ENCODE measurements at places on chromosomes 7 and 10.

GRCh38 chr10:124357561-124357885, 61.2 kb downstream of the OAT start:
- no peak for DNase-seq

- DNase-seq, result no peak
Observed at GRCh38 chr10:4685491-4685890, 140.5 kb upstream of the AKR1E2 start.

- DNase-seq, result no peak
Observed at GRCh38 chr10:36351159-36351558, 709.1 kb upstream of the FZD8 start.

DNA sequence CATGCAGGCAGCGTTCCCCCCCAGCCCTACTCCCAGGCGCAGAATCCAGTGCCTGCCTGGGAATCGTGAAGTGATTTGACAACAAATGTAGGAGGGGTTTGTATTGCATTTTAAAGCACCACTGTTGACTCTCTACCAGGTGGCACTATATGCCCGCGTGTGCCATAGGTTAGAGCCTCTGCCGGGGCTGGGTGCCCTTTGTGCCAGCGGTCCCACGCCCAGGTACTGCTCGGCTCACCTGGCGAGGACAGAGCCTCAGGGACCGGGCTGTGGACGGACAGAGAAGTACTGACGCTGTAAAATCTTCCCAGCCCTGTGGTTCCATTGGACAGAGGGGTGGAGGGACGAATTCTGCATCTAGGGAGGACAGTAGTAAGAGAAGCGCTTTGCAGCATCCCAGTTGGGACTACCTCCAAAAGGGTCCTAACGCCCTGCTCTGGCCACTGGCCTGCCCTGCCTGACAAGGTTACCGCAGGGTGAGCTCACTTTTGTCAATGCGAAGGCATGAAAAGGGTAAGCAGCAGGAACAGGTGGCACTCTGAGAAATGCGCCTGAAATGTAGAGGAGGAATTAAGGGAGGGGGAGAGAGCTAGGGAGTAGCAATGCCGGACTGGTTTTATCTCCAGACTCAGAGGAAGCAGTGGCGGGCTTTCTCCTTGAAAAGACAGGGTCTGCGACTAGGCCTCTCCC, 788 bp upstream of the CACNA2D1 start:
- DNase-seq, result no peak

DNA sequence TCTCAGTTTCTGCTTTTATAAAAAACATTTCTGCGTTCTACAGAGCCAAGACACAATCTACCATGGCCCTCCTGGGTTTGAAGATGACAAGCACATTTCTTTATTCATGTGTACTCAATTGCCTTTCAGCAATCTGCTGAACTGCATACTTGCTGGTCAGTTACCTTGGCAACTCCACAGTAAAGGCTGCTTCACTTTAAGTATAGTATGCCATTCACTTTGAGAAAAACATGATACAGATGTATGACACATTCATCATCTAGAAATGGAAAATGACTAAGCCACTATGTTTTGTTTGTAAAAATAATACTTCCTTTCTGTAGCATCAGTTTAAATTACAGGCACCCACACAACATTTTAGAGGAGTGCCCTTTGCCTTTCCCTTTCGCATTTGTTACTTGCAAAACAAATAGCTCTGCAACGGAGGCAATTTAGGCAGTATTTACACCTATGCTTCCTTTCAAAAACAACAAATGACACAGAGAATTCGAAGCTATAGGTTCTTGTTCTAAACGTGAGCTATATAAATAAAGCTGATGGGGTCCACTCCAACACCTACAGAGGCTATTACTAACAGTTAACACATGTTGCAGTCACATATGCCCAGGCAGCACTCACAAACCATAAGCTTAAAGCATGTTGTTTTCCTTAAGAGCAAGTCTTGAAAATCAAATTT, 23.5 kb downstream of the SGCE start:
- DNase-seq, result peak; percentile 56

DNA sequence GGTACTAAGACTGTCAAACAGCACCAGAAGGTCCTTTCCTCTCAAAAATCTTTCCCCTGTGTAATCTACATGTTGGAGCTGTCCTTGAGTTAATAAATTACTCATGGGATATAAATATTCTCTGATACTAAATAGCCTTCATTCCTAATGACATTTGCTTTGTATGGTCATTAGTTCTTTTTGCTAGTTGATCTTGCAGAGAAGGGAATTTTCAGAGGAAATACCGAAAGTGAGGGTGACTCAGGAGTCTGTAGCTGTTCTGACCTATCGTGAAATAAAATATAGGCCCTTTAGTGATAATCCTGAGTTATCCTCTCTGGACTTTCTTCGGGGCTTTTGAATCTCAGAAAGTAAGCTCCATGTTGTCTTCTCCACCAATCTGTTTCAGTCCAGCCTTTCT, 19.4 kb upstream of the CLDN12 start:
- DNase-seq, result no peak

DNA sequence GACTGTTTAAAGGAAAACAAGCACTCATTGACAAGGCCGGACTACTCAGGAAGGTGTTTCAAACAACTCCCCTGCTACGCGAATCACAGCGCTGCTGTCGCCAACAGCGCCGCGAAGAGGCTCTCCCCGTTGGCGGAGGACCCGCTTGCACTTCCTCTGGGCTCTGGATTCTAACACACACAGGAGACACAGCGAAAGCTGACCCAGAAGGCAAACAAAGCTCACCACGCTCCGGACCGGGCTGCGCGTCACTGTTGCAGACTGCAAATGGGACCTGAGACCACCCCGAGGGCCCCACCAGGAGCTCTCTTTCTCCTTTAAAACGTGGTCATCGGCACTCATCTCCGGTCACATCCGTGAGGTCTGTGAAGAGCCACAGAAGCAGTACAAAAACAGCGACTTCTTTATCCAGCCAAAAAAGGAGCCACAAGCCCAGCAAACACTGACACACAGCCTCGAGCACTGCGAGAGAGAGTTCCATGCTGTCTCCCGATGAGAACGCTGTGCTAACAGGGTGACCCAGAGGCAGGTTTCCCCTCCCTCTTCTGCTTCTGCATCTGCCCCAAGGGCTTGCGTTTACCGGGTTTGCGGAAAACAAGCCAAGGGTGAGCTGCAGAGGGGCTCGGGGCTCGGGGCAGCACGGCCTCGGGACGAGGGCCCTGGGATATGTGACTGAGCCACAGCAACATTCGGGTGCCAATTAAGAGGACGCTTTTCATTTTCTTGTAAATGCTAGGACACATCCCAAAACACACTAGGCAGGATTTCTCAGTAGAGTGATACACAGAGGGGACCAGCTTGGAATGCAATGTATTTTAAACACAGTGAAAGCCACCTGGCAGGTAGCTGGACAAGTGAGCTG, 41.3 kb downstream of the AMZ1 start:
- DNase-seq, result no peak

GRCh38 chr7:91191771-91192170, 72.5 kb upstream of the FZD1 start:
- no peak for DNase-seq

DNA sequence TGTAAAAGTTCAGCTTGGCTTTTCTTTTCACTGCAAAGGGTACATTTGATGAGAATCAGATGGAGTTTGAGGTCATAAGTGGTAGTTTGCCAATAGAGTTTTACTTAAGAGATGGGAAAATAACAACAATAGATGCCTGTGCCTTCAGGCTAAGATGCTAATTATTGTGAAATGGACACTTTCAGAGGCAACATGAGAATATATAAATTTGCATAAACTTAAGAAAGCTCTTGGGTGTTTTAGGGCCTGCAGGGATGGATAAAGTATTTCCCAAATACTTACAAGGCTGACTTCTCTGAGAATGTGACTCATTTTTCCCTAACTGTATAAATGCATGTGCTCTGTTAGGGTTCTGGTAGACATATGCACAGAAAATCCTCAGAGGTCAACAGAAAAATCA, 200.3 kb upstream of the SVIL start:
- no peak for DNase-seq

DNA sequence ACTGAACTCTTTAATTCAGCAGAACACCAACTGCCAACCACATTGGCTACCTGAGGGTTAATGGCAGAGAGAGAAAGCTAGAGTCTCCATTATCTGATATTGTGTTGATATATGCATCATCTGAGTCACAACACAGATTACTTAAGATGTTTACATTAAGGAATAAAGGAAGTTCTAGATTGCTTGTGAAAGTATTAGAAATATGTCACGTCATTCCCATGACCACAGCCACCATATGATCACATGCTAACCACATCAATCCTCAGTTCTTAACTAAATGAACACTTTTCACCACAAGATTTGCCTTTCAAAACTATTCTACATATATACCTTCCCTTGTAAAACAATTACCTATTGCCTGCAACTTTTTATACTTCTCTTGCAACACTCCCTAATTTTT, 337.9 kb downstream of the FGFR2 start:
- no peak for DNase-seq

DNA sequence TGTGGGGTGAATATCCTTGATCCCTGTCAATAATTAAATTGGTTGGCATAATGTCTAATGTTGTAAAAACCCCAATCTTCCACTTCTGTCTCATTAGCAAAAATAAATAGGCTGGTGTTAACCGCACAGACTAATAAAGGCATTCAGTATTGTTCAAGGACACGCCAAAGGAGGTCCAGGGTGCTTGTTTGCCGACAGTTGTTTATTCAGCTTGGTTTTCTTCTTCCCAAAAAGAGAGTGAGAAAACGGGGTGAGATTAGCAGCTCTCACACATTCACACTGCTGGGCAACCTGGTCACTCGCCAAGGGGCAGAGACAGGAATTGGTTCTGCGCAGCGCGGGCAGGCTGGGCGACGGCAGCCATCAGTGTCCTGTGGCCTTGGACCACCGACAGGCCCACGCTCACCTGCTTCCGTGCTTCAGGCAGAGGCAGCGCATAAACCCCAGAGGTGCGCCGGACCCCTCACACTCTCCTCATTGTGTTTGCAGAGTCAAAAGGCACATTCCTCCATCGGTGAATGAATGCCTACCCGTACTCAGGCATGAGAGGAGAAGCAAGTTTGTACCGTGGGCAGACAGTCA, 26.2 kb upstream of the LMBR1 start:
- DNase-seq, result no peak

- no peak for DNase-seq
Observed at GRCh38 chr7:136446751-136447150, 421.7 kb upstream of the CHRM2 start.

DNA sequence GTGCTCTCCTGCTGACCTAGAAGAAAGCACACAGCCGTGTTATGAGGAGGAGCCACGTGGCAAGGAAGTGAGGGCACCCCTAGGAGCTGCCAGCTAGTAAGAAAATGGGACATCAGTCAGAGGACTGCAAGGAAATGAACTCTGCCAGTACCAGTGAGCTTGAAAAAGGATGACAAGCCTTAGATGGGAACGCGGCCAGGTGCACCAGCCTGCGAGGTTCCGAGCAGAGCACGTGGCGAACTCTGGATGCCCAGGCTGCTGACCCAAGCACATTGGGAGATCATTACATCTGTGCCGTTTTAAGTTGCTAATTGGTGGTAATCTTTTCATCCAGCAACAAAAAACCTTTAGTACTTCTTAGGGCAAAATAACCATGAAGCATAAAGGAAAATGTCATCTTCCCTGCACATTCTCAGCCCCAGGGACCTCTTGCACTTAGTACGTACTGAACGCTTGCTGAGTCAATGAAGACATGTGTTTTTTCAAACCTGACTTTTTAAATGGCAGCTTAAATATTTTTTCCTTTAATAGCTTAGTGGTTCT, 69.4 kb downstream of the AMZ1 start:
- peak; percentile 75 for DNase-seq

- DNase-seq, result no peak
Observed at GRCh38 chr10:79380125-79380945, 33.1 kb downstream of the PPIF start.

DNA sequence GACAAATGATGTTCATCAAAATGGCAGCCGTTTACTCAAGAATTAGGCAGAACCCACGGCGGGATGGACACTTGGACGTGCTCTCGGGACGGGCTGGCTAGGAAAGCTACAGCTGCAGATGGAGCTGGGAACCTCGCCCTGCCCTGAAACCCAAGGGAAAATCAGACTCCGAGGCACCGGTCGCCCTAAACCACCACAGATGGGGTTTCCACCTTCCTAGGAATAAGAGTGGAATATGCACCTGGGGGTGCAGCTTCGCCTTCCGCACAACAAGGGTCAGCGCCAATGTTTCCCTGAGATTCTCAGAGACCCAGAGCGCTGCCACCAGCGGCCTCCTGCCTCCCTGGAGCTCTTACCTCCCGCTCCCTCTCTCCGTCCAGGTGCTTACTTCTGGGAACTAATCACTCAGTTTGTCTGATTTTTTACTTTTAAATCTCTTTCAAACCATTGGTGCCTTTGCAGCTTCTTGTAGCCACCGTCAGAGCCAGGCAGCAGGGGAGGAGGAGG, 122.7 kb downstream of the DYNC2I1 start:
- no peak for DNase-seq

GRCh38 chr10:21369697-21370096, 155.8 kb downstream of the SKIDA1 start:
- no peak for DNase-seq

GRCh38 chr7:50330254-50330653, 25.7 kb downstream of the IKZF1 start:
- DNase-seq, result no peak

DNA sequence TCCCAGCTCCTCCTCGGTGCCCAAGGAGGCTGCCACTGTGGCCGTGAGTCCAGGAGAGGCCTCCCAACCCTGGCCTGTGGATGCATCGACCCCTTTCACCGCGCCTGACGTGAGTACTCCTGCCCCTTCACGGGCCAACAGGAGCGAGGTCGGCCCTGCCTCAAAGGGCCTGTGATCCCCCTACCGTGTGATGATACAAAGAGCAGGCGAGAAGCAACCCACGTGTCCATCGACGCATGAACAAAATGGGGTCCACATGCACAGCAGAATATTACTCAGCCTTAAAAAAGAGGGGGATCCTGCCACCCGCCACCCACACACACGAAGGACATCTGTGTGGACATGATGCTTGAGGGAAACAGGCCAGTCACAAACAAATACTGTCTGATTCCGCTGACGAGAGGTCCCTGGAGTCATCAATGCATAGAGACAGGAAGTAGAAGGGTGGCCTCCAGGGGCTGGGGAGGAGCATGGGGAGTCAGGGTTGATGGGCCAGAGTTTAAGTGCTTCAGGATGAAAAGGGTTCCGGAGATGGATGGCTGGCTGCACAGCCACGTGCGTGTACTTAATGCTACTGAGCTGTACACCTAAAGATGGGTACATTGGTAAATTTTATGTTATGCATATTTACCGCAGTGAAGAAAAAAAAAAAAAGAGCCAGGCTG, 151.9 kb downstream of the PRKAG2 start:
- DNase-seq, result no peak

DNA sequence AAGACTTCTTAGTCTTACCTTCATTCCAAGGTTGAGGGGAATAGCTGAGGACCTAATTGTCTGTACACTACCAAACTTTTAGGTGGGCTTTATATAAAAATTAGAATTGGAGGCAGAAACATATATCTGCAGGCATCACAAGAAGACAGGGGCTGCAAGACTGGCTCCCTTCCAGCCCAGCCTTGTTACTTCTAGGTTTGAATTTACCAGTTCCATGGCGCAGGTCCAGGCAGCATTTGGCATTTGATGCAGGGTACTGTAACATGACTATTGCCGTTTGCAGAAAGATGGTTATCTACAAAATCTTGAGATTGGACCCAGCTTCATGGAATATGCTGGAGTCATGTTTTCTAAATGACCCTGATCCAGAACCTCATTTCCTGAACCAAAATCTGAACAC, 105.4 kb upstream of the RHOBTB1 start:
- DNase-seq, result peak; percentile 23

GRCh38 chr7:1238450-1238882, 5.8 kb downstream of the UNCX start:
- DNase-seq, result no peak

Data from NCI-H446 treated with DMSO at 0.1 percent for 48 hours (cell line).